Bronchial epithelial cell (primary cell): ENCODE measurements at places on chromosomes 12 and 14. TPM values are rescaled to one million over a fixed set of nuclear protein-coding genes. Genes with fewer than 3 reads are reported as not detected.

CCDC175 gene
- not detected in 2 replicates for total RNA-seq

OR6C4 gene
- total RNA-seq, result not detected in 2 replicates

KLRB1 gene
- total RNA-seq, result not detected in 2 replicates

KRT6C gene
- total RNA-seq, result 16.8 and 138 TPM in 2 replicates

YEATS4 gene
- 15.4 and 32.1 TPM in 2 replicates for total RNA-seq

ITGA7 gene
- 0.79 and 1.3 TPM in 2 replicates for total RNA-seq

VRTN gene
- not detected in 2 replicates for total RNA-seq

ASPG gene
- total RNA-seq, result 0.53 and 6.9 TPM in 2 replicates

TMEM229B gene
- 0.26 and 1.2 TPM in 2 replicates for total RNA-seq

DPY19L2 gene
- under 0.01 and 0.13 TPM in 2 replicates for total RNA-seq

SEC23A gene
- 140 and 211 TPM in 2 replicates for total RNA-seq

KRT2 gene
- not detected in 2 replicates for total RNA-seq

TMEM30B gene
- 10.5 and 15.7 TPM in 2 replicates for total RNA-seq

TGFB3 gene
- 1.3 and 1.5 TPM in 2 replicates for total RNA-seq

AMN gene
- total RNA-seq, result 4.2 and 6.5 TPM in 2 replicates

SERPINA12 gene
- total RNA-seq, result not detected in 2 replicates

OR4E2 gene
- total RNA-seq, result not detected in 2 replicates

TAS2R9 gene
- not detected in 2 replicates for total RNA-seq

RHNO1 gene
- 16.3 and 22.8 TPM in 2 replicates for total RNA-seq

RFX4 gene
- not detected in 2 replicates for total RNA-seq

DLK1 gene
- not detected in 2 replicates for total RNA-seq

LTBP2 gene
- 4.1 and 6.6 TPM in 2 replicates for total RNA-seq

SPTB gene
- not detected in 2 replicates for total RNA-seq

NOS1 gene
- 0.26 TPM in 2 replicates for total RNA-seq

KRT80 gene
- 14.7 and 66.4 TPM in 2 replicates for total RNA-seq

KRT79 gene
- under 0.01 and 0.26 TPM in 2 replicates for total RNA-seq

EPS8 gene
- total RNA-seq, result 35.3 and 36.1 TPM in 2 replicates

CEP128 gene
- 2.4 and 6.6 TPM in 2 replicates for total RNA-seq

PPHLN1 gene
- 62.1 and 63.5 TPM in 2 replicates for total RNA-seq

KLHDC1 gene
- total RNA-seq, result 0.90 and 1.1 TPM in 2 replicates

PAPOLA gene
- total RNA-seq, result 70.0 and 94.2 TPM in 2 replicates

BLOC1S1 gene
- total RNA-seq, result 64.5 and 89.1 TPM in 2 replicates

LRIG3 gene
- 30.6 and 44.5 TPM in 2 replicates for total RNA-seq

MON2 gene
- 19.6 and 21.3 TPM in 2 replicates for total RNA-seq
